Endodermal cell (in vitro differentiated cells): ENCODE measurements at places on chromosomes 6 and 20.

DNA sequence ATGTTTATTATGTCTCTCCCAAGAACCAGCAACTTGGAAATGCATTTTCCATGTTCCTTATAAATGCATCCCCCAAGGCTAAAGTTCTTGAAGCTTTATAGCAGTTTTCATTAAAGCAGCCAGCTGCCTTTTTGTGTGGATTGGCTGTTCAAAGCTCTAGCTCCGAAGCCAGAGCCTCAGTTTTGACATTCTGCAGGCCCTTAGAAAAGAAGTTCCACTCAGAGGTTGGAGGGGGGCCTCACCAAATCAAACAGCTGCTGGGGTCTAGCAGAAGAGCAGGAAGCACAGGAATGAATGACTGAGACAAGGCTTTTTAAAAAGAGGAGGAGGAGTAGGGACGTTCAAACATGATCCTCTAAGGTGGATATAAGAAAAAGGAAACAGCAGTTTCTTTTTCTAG is 4.2 kb upstream of the POU3F2 start:
- no peak for DNase-seq

DNA sequence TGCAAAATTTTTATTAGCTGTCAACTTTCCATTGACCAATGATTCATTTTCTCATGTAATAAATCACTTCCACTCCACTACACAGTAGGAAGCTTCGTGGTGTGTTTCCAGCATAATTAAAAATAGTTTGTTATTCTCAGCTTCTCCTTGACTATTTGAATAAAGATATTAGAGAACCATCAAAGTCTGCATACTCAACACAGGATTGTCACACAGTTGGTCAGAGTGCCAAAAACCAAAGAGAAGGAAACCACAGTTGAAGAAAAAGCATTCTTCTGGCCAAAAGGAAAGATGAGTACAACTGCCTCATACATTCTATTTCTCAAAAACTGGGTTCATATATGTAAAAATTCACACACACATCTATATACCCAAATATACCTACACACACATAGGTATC is 455.1 kb upstream of the HSF2 start:
- DNase-seq: no peak

GRCh38 chr20:25008388-25009217 is 16.1 kb upstream of the APMAP start:
- no peak for DNase-seq

- DNase-seq: no peak
Observed at GRCh38 chr20:43948455-43948854, 33.8 kb downstream of the TOX2 start.

DNA sequence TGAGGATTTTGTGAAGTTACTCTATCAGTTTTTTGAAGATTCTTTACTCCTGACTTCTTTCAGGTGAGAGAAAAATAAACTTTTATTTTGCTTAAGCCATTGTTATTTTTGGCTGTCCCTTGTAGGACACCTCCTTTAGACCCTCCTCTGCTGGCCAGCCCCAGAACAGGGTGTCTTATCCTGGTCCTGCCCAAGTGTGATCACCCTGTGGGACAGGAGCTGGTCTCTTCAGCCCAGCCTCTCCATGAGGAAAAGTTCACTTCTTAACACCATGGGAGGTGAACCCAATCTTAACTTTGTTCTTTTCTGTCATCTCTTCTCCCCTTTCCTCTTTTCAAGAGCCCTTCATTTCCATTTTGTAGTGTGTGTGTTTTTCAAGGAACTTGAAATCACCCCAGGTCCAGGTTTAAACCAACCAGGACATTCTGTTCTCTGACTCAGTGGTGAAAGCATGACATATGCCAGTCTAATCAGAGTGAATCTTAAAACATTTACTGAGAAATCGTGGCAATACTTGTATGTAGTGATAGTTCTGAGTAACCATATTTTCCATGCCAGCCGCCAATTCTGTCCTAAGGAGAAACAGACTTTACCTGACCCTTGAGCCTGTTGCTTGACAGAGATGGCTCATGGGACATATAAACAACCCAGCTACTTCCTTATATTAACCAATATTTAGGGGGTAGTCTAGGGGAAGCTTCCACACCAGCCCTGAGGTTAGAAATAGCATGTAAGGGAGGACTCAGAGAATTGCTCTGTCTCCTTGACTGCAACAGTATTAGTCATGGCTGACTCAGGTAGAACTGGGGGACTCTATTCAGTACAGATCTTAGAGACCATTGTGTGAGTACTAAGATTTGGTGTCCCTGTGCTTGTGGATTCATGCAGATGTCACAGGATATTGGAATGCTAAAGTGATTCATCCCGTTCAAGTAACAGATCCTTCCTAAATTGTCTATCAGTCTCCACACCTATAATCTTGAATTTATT is 48.8 kb downstream of the FLRT3 start:
- no peak for DNase-seq

DNA sequence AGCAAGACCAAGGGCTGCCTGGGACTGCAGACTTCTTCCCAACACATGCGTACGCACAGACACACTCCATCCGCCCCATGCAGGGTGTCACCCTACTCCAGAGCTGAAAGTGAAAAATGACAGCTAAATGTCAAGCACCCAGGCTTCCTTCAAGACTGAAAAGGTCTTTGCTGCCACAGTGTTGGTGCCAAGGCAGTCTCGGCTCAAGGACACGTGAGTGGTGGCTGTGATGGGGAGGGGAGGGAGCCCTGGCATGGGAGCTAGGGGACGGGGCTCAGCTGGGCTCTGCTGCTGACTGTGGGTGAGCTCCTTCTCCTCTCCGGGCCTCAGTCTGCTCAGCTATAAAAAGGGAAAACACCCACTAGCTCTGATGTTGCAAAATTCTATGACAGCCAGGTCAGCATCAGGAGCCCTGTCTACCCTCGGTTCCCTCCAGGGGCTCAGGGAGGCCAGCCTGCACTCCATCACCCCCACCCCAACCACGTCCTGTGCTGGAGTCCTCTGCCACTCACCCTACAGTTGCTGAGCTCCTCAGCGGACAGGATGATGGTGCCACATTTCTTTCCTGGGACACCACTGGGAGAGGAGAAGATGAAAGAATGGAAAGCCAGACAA is 47.6 kb downstream of the CPNE5 start:
- no peak for DNase-seq

DNA sequence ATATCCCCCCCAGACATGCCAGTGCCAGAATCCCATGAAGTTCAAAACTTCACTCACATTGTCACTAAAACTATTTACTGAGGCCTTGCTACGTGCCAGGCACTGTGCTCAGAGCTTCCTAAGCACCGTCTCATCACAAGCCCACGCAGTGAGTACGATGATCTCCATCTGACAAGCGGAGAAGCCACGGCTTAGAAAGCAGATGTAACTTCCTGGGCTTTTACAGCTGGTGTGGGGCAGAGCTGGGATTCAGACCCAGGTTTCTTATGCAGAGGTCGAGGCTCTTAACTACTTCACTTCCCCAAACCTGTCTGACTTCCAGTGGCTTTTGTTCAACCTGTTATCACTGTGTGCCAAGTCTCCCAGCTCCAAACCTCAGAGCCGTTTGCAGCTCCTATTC is 8.3 kb downstream of the MDGA1 start:
- DNase-seq: no peak

DNA sequence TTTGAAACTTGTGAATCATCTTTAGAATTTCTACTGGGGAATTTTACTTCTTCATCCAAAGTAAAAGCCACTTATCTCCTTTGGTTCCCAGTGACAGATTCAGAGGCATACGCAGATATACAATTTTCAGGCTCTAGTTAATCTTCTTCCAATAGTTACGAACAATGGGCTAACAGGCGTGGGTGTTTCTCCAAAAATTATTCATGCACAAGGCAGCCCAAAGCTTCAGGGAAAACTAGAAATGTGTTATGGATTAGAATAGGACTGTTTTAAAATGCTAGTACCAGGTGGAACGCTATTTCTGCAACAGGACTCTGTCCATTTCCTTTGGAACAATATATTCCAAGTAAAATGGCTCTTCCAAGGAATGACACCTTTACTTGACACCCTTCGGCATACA is 102.2 kb downstream of the ZNF217 start:
- no peak for DNase-seq

DNA sequence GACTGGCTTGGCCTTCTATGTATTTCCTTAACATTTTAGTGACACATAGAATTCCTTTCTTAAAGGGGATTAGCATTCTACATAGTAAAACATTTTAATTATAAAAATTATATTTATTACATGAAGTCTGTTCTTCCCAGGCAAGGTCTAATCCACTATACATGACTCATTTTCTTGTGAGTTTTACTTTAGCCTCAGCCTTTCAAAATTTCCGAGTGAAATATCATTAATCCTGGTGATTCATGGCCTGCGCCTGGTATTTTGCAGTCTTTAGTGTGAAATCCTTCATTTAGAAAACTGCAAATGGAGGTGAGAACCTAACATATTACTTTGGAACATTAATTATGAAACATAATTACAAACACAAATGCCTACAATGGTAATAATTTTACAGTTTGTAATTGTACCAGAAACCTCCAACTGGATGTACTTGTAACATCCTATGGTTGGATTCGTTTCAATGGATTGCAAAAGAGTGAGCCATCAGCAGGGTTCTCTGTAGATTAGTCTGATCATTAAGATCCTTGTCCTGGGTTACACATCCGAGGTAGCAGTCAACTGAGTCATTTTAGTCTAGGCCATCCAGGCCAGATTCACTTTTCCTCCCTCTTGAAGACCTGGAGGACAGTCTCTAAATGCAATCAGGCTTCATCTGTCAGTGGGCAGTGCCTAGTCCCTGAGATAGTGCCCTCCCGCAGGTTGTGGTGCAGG is 272.0 kb downstream of the PACRG start:
- DNase-seq: no peak

DNA sequence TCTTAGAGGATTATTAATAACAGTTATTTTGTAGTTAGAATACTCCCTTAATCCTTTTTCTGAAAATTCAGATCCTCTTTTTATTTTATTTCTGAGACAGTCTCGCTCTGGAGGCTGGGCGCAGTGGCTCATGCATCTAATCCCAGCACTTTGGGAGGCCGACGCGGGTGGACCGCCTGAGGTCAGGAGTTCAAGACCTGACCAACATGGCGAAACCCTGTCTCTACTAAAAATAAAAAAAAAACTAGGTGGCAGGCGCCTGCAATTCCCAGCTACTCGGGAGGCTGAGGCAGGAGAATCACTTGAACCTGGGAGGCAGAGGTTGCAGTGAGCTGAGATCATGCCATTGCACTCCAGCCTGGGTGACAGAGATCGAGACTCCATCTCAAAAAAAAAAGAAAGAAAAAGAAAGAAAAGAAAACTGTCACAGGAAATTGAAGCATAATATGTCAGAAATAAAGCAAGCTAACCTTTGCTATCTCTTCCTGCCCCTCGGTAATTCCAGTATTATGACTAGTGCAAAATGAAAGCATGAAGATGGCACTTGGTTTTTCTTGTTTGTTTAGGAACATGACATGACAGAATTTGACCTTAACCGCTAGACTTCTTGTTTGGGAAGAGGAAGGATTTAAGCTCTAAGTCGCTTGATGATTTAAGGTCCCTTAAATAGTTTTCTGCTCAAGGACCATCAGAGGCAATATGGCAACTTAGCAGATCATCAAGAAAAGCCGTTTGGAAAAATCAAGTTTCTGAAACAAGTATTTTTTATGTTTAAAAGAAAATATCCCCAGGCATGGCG is 1.8 kb upstream of the RBM39 start:
- DNase-seq: peak; percentile 39

DNA sequence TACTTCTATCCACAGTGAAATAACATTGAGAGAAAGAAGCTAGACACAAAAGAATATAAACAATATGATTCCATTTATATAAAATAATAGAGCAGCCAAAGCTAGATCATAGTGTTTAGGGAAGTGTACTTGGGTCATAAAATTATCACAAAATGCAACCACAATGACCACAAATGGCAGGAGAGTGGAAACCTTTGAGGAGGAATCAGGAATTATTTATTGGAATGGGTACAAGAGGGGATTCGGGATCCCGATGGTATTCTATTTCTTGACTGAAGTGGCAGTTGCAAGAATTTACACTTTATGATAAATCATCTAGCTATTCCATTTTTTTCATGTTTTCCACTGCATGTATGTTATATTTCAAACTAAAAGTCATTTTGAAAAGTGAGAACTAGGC is 76.1 kb downstream of the IPCEF1 start:
- DNase-seq: no peak

- no peak for DNase-seq
Observed at GRCh38 chr6:147787417-147787816, 278.9 kb downstream of the SAMD5 start.

DNA sequence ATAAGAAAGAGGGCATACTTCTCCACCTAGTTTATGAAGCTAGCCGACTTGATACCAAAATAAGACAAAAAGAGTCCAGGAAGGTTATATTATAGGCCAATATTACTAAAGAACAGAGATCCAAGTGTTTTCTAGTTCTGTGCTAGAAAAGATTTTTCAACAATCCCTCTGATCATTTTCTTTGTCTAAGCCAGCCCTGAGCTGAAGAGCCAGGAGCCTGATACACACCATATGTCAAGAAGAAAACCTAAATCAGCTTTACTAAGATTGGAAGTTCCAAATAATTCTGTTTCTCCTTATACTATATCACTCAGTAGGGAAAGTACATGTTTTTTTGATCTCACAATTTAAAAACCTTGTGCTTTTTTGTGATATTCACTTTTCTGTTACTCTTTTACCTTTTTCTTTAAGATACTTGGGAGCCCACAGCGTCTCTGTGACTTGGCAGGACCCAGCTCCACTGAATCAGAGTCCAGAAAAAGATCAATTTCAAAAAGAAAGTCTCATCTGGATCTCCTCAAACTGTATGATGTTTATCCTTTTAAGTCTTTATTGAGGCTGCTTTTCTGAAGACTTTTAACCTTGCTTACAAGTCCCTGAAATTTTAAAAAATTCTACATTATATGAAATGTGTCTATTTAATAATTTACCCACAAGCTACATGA is 43.0 kb upstream of the PBOV1 start:
- no peak for DNase-seq

GRCh38 chr6:159163901-159164370 is 5.3 kb upstream of the FNDC1 start:
- DNase-seq: no peak

DNA sequence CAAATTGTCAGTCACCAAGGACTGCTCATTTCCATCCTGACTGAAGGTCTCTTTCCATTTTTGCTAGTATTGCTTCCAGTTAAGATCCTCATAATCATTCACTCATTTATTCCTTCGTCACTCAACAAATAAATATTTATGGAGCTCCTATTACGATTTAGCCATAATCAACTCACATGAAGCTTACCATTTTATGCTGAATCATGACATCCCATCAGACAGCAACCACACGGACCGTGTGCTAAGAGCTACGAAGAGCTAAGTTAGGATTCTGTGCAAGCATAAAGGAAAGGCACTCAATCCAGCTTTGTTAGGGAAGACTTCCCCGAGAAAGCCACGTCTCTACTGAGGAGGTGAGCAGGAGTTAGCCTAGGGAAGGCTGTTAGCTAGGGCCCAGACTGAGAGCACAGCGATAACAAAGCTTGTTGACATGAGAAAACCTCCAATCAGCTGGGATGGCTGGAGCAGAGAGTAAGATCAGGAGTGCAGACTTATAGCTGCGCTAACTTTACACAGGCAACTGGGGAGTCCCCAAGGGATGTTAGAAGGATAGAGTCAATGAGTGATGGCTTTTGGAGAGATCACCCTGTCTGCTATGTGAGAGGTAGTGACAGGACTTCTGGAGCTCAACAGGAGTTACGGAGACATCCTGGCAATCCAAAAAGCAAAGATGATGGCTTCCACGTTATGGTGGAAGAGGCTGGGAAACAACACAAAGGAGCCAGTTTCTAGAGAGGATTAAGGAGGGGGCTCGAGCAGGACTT is 2.6 kb upstream of the GID8 start:
- no peak for DNase-seq
